MG63 (cell line): ENCODE measurements at places on chromosomes 12 and 14. TPM values are rescaled to one million over a fixed set of nuclear protein-coding genes. Genes with fewer than 3 reads are reported as not detected.

PRIMA1 gene
- not detected in 2 replicates for total RNA-seq

SALL2 gene
- 0.36 and 0.81 TPM in 2 replicates for total RNA-seq

C3AR1 gene
- total RNA-seq = not detected in 2 replicates

GPR162 gene
- total RNA-seq = not detected in 2 replicates

KRT85 gene
- not detected in 2 replicates for total RNA-seq

KCTD10 gene
- 92.0 and 101 TPM in 2 replicates for total RNA-seq

ZBTB1 gene
- total RNA-seq = 16.8 and 28.1 TPM in 2 replicates

HPD gene
- 0.56 and 3.1 TPM in 2 replicates for total RNA-seq

FAM186B gene
- not detected in 2 replicates for total RNA-seq

INHBC gene
- total RNA-seq = not detected in 2 replicates

SERPINA3 gene
- total RNA-seq = 0.57 TPM in 1 of 2 replicates, not detected in the other

CELA1 gene
- total RNA-seq = not detected in 2 replicates

ZDHHC22 gene
- not detected in 2 replicates for total RNA-seq

AP5M1 gene
- total RNA-seq = 2.9 and 6.6 TPM in 2 replicates

HCFC2 gene
- 6.1 and 16.3 TPM in 2 replicates for total RNA-seq

TAC3 gene
- 0.36 TPM in 1 of 2 replicates, not detected in the other for total RNA-seq

ERGIC2 gene
- total RNA-seq = 140 and 257 TPM in 2 replicates

APOF gene
- not detected in 2 replicates for total RNA-seq

PLEK2 gene
- 2.2 TPM in 1 of 2 replicates, not detected in the other for total RNA-seq

ARPC3 gene
- total RNA-seq = 397 and 586 TPM in 2 replicates

ANG gene
- 0.42 and 3.2 TPM in 2 replicates for total RNA-seq

SYCP3 gene
- not detected in 2 replicates for total RNA-seq

NTF3 gene
- not detected in 2 replicates for total RNA-seq

AHNAK2 gene
- 26.9 and 31.3 TPM in 2 replicates for total RNA-seq

BIN2 gene
- total RNA-seq = not detected in 2 replicates

CLEC2B gene
- total RNA-seq = 14.3 and 27.2 TPM in 2 replicates

RD3L gene
- total RNA-seq = not detected in 2 replicates

TXNRD1 gene
- total RNA-seq = 924 and 1,093 TPM in 2 replicates

KRT83 gene
- not detected in 2 replicates for total RNA-seq

DPPA3 gene
- not detected in 2 replicates for total RNA-seq

TCL1B gene
- not detected in 2 replicates for total RNA-seq

AKAP5 gene
- total RNA-seq = 0.10 TPM in 1 of 2 replicates, not detected in the other
